ENCODE measurements at places on chromosomes 1 and 21.

- no peak for DNase-seq
Measured at GRCh38 chr1:94986783-94987182, 59.9 kb upstream of the CNN3 start.

- no peak for DNase-seq
Measured at GRCh38 chr1:151774256-151774922, 11.1 kb upstream of the MRPL9 start.

DNA sequence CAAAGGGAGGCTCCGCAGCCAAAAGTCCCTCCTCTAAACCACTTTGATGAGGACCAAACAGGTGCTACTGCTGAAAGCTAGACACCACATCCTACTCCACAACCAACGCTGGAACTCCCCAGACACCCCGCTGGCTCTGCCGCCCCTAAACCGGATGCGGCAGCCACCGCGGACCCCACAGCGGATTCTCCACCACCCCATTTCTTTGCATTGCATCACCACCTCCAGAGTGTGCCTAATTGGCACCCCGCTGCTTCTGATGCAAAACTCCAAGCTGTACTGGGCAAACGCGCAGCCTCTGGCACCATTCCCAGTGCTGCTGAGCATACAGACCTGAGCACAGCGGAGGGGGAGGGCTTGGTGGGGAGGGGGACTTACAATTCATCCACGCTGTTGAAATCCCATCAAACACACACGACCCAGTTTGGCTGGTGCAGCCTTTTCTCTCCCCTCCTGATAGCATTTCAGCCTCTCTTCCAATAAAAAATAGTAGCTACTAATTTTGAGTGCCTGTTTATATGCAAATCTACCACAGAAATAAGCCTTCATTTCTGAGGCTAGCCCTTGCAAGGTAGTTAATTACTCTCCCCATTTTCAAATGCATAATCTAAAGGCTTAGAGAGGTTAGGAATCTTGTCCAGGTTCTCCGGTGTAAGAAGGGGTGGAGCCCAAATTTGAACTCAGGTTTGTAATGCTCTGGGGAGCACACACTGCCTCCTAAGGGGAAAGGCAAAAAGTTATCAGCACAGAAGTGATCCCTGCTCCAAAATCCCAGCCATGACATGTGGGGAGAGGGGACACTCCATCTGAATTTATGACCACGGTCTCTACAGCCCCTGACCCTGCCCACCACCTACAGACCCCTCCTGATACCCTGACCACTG, 12.2 kb upstream of the RGS16 start:
- DNase-seq = peak; percentile 49

- DNase-seq = no peak
Measured at GRCh38 chr21:44919111-44919912, 1.4 kb downstream of the ITGB2 start.

DNA sequence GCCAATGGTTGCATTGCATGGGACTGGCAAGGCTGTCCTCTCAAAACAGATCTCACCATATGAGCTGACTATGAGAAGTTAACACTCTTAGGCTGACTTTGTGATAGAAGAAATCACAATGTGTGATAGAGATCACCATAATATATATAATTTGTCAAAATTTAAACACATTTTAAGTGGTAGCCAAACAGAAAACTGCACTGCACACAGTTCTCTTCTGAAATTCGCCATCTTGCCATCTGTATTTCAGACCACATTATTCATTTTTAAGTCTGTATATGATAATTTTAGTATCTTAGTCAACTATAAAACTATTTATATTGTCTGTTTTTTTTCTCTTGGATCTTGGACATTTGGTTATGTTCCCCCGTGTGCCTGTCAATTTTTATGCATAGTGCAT, 374.7 kb downstream of the AJAP1 start:
- DNase-seq = no peak

- DNase-seq = no peak
Measured at GRCh38 chr21:42313501-42313969, 1.7 kb downstream of the TFF3 start.

DNA sequence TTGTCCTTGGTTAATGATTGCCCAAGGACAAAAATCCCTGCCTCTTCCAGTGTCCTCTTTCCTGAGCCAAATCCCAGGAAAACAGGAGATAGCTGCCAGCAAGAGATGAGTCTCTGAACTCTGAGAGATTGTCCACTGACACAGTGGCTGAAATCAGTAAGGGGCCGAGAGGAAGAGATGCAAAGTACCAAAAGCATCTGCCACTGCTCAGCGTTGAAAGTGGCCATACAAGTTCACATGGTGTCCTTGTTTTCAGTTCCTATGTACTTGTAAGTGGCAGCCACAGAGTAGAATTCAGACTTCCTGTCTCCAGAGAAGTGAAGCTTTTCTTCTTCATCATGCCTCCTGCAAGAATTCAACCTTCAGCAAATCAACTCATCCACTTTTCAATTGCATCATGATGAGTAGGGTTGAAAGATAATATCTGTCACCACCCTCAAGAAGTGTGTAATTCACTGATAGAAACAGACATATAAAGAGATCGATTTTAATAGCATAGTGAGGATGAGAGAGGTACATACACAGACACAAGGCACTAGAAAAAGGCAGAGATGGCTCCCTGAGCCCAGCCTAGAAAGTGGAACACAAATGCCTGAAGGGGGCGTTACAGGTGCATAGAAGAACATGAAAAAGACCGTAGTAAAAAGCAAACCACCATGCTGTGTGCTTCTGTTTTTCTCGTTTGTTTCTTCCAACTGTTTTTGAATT, 185.8 kb downstream of the MRPL39 start:
- DNase-seq = peak; percentile 8

DNA sequence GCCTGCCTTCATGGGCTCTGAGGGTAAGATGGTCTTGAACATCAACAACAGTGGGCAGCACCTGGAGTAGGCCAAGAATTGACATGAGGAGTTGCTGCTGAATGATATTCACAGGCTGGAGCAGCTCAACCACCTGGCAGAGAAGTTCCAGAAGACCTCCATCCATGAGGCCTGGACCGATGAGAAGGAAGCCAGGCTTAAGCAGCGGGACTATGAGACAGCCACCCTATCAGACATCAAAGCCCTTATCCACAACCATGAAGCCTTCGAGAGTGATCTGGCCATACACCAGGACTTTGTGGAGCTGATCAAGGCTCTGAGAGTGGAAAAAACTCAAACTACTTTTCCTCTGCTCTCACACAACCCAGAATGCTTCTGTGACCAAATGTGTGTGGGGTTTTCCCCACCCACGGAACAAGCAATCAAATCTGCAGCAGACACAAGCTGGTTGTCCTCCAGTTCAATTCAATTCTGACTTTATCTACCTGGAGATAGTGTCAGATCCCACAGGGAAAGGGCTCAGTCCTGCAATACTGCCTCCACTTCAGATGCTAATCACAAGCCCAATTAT, 12.1 kb upstream of the EPHA10 start:
- DNase-seq = no peak

DNA sequence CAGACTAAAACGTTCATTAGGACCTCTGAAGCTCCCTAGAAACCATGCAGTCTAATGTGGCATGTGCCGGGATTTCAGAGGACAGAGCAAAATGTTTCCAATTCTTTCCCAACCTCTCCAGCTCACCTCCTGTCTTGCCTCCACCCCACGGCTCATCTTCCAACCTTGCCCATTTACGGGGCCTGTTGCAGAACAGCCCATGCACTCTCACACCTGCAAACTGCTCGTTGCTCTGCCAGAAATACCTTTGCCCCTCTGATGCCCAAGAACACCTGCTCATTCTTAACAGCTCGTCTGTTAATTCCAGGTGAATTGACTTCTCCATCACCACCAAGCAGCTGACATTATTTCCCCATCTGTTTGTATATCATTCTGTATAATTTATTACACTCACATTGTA, 53.9 kb upstream of the LBR start:
- no peak for DNase-seq

DNA sequence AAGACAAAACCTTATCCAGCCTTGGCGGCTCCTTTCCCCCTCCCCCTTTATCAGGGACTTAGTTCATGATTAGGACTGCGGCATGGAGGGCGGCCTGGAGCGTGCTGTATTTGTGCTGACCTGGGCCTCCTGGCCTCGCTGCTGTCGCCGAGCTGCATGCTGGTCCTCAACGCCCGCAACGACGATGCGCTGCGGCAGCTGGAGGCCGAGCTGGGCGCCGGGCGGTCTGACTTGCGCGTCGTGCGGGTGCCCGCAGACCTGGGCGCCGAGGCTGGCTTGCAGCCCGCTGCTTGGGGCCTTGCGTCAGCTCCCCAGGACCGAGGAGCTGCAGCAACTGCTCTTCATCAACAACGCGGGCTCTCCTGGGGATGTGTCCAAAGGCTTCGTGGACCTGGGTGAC, 70.9 kb downstream of the TM2D1 start:
- DNase-seq = no peak

DNA sequence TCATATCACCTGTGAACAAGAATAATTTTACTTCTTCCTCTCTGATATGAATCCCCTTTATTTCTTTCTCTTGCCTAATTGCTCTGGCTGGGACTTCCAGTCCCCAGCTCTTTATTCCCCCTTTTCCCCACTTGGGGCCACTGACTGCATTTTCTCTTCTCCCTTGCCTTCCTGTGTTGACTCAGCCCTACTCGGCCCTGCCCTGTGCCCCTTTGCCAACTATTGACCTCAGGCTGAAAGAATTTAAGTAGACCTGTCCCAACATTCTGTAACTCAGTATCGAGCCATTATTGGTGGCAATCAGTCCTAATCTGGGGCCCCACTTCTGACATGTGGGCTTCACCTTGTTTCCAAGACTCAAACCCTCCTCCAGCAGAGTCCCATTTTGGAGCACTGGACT, 60.6 kb upstream of the STUM start:
- no peak for DNase-seq

- no peak for DNase-seq
Measured at GRCh38 chr1:17502326-17502778, 37.1 kb upstream of the ARHGEF10L start.

- DNase-seq = no peak
Measured at GRCh38 chr1:205017001-205017400, 26.0 kb upstream of the CNTN2 start.

GRCh38 chr1:10856176-10856683, 59.8 kb upstream of the CASZ1 start:
- DNase-seq = no peak

DNA sequence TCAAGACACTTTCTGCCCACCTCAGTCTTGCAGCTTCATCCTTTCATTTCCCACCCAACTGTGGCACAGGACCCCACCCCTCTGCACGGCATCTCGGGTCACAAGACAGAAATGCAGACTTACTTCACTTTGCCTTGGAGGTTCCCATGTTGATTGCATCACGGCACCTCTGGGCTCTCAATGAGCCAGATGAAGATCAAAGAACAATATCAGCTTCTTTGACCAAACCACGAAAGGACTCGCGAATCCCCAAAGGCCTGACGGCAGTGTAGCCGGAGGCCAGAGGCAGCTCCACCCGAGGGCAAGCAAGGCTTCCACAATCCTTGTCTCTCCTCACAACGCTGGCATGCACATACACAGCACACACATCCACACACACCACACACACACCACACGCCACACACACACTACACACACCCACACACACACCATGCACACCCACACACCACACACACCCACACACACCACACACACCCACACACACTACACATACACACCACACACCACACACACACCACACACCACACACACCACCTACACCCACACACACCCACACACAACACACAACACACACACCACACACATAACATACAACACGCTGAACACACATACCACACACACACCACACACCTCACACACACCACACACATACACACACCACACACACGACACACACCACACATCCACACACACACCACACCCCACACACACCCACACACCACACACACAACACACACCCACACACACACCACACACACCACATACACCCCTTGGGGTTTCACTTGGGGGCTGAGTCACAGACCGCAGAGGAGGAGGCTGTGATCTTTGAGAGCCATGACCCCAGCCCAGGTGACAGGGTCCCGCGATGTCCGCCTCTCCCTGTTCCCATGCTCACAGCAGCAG, 35.8 kb downstream of the UBASH3A start:
- DNase-seq = no peak

- no peak for DNase-seq
Measured at GRCh38 chr1:211895126-211895759, 64.7 kb upstream of the LPGAT1 start.

DNA sequence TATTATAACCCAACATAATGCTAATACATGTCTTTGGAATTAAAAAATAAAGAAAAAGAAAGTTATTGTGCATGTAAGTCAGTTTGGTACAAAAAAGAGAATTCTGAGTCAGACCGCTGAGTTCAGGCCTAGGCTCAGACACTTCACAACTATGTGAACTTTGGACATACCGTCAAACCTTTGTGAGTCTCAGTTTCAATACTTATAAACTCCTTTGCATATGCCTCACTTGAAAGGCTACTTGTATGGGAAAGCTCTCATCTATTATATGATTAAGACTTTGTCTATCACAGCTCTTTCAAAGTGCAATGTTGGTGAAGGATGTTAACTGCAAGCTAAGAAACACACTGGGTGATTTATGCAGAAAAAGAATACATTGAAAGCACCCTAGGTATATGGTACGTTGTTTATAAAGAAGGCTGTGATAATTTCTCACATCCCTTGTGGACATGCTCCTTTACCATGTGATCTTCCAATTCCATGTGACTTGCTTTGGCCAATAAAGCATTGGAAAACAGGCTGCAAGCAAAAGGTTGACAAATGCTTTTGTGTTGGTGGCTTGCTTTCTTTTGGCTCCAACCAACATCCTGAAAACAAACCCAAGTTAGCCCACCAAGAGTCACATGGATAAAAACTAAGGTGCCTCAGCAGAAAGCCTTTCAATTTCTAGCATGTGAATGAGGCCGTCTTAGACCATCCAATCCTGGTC, 49.6 kb downstream of the INTS7 start:
- no peak for DNase-seq

GRCh38 chr1:21783679-21784603, 992 bp upstream of the USP48 start:
- DNase-seq = no peak

DNA sequence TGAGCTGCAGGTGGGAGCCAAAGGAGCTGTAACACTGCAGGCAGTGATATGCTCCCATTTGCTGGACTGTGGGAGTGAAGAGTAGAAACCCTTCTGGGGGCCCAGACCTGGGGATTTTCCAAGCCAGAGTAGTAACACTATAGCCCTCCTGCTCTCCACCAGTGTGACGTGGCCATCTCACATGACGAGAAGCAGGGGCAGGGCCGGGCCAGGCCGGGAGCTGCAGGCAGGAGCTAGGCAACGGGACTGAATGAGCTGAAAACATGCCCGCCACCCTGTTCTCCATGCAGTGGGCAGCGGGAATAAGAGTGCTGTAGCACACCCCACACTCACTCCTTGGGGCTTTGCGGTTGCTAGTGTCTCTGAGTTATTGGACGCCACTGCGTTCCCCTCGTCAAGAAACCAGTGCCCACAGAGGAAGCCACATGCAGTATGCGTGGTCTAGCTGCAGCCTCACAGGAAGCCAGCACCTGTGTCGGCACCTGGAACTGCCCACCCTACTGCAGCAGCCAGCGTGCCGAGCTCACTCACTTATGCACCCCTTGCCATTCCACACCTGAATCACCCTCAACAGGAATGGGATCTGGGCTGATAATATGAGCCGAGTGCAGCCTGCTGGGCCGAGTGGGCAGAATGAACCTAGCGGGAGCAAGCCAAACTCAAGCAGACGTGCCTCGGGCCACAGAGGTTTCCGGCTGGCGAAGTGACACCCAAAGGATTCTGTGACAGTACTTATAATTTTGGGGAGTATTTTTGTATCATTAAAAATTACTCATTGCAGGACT, 1389.6 kb downstream of the KCNT2 start:
- no peak for DNase-seq
